ENCODE measurements at places on chromosomes 2 and 18. TPM values are rescaled to one million over a fixed set of nuclear protein-coding genes. Genes with fewer than 3 reads are reported as not detected.
A peak's percentile ranks its signal among the peaks of the same experiment; 100 is the strongest.

DNA sequence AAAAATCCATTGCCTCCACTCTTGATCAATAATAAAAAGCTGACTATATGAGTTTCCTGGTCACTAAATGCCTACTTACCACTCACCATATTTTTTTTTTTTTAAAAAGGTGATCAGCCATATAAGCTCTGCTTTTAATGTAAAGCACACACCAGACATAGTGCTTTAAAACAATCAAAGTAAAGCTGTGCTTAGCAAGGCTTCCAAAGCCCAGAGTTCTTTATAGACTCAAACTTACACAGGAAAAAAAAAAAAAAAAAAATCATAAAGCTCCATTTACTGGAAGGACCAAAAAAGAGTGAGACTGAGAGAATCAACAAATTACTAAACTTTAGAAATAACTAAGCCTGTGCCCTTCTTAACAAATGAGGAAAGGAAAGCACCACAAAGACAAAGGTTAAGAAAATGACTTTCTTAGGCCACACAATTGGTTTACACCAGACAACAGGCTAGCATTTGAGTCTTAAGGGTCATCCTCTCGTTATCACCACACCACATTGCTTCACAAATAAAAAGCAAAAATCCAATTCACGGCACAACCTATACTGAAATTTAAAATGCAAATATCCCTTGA is 11.2 kb downstream of the ACVR1 start:
- H3K4me3 ChIP-seq, result no peak overlapping the region
- peak overlapping the region; percentile 63 for H3K27ac ChIP-seq
- H3K4me1 ChIP-seq, result peaks cover 37% of the 10 kb centered on the region
- no peak for DNase-seq
- H3K36me3 ChIP-seq, result peaks cover 31% of the 10 kb centered on the region

DNA sequence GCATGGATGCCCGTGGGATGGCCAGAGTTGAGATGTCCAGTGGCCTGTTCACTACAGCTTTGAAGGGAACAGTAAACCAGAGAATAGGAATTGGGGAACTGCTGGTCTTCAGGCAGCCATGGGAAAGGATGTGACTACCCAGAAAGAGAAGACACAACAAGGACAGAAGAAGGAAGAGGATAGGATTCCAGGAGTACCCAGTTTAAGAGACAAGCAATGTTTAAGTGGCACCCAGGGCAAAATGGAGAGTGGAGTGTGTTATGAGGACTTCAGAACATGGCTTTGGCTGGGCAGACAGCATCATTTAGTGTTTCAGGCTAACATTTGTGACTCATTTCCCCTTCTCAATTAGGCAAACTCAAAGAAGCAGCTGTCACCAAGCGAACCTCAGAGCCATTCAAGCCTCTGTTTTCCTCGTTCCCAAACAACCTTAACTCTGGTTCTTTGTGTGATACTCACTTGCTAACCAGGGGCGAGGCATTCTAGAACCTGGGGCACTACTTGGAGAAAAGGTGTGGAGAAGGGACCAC is 4.0 kb upstream of the FAM124B start:
- H3K27me3 ChIP-seq, result no peaks in the 10 kb centered on the region
- no peak overlapping the region for H3K4me3 ChIP-seq
- H3K27ac ChIP-seq, result no peak overlapping the region
- DNase-seq, result no peak
- H3K4me1 ChIP-seq, result peaks cover 7% of the 10 kb centered on the region
- H3K36me3 ChIP-seq, result no peaks in the 10 kb centered on the region

DNA sequence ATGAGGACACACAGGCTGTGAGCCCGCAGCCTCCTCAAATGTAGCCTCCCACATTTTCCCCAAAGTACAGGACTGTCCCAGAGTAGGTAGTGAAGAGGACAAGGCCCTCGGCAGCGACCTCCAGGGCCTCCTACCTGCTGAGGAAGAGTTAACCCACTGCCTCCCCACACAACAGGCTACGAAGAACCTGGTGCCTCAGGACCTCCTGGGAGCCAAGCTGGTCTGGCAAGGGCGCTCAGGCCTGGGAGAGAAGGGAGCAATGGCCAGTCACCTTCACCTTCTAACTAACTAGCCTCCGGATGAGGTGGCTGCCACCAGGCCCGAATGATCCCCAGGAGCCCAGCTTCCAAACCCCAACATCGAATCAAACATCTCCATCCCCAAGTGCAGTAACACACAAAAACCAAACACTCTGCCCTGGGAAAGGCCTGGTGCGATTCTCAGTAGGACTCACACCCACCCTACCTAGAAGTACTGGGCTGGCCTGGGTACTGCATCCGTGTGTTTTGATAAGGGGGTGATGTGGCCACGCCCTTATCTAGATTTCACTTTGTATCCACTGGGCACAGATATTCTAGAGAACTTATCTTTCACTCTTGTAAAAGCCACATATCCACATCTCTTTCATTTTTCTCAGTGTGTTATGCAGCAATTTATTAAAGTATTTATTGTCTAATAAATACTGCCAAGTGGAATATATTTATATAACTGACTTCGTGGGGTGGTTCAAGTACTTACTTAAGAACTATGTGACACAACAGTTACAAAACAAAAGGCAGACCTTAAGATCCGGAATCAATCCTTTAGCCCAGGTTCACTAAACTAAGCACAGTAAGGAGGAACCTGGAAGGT is 9.7 kb downstream of the ERFE start:
- peaks cover 12% of the 10 kb centered on the region for H3K27me3 ChIP-seq
- H3K27ac ChIP-seq, result peak overlapping the region; percentile 49
- DNase-seq, result no peak
- H3K4me1 ChIP-seq, result peaks cover 11% of the 10 kb centered on the region
- H3K4me3 ChIP-seq, result no peak overlapping the region

DNA sequence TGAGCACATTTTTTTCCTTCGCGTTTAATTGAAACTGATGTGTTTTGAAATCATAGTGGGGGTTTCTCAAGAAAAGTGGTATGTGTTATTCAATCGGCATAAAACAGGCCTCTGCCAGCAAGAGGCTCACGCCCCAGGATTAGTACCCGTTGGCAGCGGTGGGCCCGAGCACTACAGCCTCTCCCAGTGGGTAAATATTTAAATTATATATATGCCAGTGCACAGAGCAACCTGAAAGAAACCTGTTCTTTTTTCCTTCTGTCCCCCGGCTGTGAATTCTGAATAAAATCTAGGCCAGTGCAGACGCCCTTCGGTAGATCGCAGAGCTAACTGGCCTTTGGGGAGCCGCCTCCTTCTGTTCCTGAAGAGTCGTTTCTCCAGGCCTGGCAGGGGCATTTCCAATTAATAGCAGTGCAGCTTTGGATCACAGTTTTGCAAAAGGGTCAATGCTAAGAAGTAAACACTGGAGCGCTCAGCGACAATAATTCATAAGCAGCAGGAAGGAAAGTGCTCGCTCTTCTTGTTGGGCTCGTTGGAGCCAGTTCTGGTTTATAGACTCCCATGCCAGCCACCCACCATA is 202.8 kb upstream of the SALL3 start:
- no peak overlapping the region for H3K27ac ChIP-seq
- no peaks in the 10 kb centered on the region for H3K36me3 ChIP-seq
- no peaks in the 10 kb centered on the region for H3K4me1 ChIP-seq
- H3K4me3 ChIP-seq, result no peak overlapping the region
- no peak for DNase-seq

Gene EFR3B
- total RNA-seq, result not detected

All from activated CD4-positive, alpha-beta memory T cell treated with anti-CD3 and anti-CD28 coated beads, Interleukin-2, amount 10 ng/mL, durations not matched to agents 7 days and 5 days (primary cell).